ENCODE measurements at places on chromosomes 12 and 14.

DNA sequence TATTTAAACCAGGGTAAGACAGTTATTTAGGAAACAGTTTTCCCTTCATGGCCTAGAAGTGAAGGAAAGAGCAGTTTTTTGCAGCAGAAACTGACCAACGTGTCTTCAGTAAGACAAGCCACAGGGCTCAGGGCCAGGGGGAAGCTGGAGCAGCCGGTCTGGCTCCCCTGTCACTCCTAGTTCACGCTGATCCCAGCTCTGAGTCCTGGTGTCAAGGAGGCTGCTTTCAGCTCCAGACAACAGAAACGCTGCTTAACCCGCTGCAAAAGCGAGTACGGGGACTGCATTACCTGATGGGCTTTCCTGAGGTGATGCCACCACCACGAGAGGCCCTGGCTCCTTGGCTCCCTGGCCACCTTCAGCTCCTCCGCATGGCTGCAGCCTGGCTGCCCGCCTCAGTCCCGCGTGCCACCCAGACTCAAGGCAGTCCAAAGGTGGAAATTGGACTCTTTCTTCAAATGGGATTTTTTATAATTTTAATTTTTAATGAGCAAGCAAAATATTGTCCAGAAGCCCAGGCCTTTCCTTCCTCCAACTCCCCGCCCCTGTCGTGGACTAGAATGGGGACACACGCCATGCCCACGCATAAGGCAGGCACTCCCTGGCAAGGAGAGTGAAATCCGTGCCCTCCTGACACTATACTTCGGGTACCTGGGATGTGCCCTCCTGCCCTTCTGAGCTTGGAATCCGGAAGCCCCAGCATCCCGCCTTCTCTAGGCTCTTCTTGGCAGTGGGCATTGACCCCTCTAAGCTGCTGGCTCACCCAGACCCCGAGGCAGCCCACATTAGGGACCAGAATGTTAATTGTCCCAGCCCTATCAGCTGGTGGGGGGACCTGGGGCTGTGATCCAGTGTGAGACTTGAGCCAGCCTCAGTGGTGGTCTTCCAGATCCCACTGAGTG is 85.0 kb downstream of the PAPOLA start:
- H3K27me3 ChIP-seq, result peaks cover 18% of the 10 kb centered on the region
- H3K36me3 ChIP-seq, result no peaks in the 10 kb centered on the region
- no peak for DNase-seq
- H3K4me3 ChIP-seq, result no peak overlapping the region
- peaks cover 77% of the 10 kb centered on the region for H3K4me1 ChIP-seq

GRCh38 chr12:108884116-108885012 is 4.5 kb downstream of the DAO start:
- no peak overlapping the region for H3K27ac ChIP-seq
- H3K4me3 ChIP-seq, result no peak overlapping the region
- H3K4me1 ChIP-seq, result no peaks in the 10 kb centered on the region
- peak; percentile 36 for DNase-seq
- H3K27me3 ChIP-seq, result peaks cover 24% of the 10 kb centered on the region

GRCh38 chr14:67360470-67361206 is 510 bp downstream of the EIF2S1 start:
- H3K36me3 ChIP-seq, result peaks cover 20% of the 10 kb centered on the region
- H3K27me3 ChIP-seq, result no peaks in the 10 kb centered on the region
- peak overlapping the region; percentile 99 for H3K27ac ChIP-seq
- H3K4me1 ChIP-seq, result peaks cover 61% of the 10 kb centered on the region

DNA sequence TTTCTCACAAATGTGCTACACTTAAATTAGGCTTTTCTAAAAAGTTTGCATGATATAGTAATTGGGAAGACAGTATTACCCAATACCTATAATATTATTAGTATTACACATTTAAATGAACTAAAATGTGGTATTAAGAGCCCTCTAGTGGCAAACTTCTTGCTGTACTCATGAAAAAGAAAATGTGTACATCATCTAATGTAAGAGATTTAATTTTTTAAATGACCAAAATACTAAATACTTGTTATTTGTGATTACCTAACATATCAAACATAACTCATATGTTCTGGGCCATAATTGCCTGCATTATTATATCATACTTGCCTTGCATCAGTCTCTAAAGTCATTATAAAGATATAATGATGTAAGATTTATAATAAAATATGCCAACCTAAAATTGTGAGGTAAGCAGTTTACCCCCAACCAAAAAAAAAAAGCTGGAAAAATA is 64.2 kb downstream of the DNAI7 start:
- H3K27me3 ChIP-seq, result peaks cover 3% of the 10 kb centered on the region
- H3K27ac ChIP-seq, result no peak overlapping the region
- no peak overlapping the region for H3K4me3 ChIP-seq
- no peak for DNase-seq

GRCh38 chr14:103401223-103402214 is 16.3 kb downstream of the MARK3 start:
- no peaks in the 10 kb centered on the region for H3K27me3 ChIP-seq
- H3K4me3 ChIP-seq, result peak overlapping the region; percentile 33
- peaks cover 26% of the 10 kb centered on the region for H3K36me3 ChIP-seq
- DNase-seq, result peak; percentile 17
- H3K27ac ChIP-seq, result peak overlapping the region; percentile 84
- H3K4me1 ChIP-seq, result peaks cover 64% of the 10 kb centered on the region

GRCh38 chr14:94544726-94545125 is 16.5 kb upstream of the SERPINA4 start:
- no peak for DNase-seq
- H3K27me3 ChIP-seq, result peaks cover 23% of the 10 kb centered on the region
- H3K27ac ChIP-seq, result no peak overlapping the region
- H3K4me1 ChIP-seq, result peaks cover 22% of the 10 kb centered on the region
- H3K4me3 ChIP-seq, result no peak overlapping the region
- H3K36me3 ChIP-seq, result no peaks in the 10 kb centered on the region

DNA sequence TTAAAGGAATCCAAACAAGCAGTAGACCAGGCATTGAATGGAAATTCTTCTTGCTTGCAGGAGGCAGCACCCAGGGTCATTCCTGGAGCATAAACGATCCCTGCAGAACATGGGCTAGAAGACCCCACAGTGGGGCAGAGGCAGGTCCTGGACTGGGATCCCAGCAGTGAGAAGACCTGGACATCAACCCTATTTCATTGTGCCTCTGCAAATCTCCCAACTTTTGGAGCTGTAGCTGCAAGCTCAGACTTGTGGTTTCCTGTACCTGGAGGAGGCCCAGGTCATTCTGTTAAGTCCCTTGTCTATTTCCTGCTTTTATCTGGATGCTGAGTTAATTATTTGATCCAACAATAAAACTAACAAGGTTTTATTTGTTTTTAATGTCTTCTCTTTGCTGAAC is 61.7 kb downstream of the CALM1 start:
- no peak for DNase-seq
- peaks cover 24% of the 10 kb centered on the region for H3K4me1 ChIP-seq
- H3K27me3 ChIP-seq, result peaks cover 18% of the 10 kb centered on the region
- H3K36me3 ChIP-seq, result no peaks in the 10 kb centered on the region
- no peak overlapping the region for H3K27ac ChIP-seq

DNA sequence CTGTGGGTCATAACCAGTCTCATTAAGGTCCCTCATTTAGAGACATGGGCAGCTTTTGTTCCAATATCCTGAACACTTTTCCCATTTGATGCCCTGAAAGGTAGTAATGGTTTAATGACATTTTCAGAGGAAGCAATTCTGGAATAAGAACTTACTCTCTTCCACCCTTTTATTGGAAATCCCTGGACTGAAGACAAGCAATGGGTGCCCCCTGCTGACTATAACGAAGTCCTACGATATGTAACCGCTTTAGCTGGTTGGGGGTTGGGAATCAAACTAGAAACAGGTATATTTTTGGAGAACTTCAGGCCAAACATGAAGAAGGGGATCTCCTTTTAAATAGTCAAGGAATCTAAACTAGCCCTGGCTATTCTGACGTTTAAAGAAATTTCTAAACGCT is 20.5 kb downstream of the SARNP start:
- peak; percentile 31 for DNase-seq
- H3K4me1 ChIP-seq, result peaks cover 16% of the 10 kb centered on the region
- no peaks in the 10 kb centered on the region for H3K27me3 ChIP-seq
- no peak overlapping the region for H3K4me3 ChIP-seq
- peak overlapping the region; percentile 49 for H3K27ac ChIP-seq

DNA sequence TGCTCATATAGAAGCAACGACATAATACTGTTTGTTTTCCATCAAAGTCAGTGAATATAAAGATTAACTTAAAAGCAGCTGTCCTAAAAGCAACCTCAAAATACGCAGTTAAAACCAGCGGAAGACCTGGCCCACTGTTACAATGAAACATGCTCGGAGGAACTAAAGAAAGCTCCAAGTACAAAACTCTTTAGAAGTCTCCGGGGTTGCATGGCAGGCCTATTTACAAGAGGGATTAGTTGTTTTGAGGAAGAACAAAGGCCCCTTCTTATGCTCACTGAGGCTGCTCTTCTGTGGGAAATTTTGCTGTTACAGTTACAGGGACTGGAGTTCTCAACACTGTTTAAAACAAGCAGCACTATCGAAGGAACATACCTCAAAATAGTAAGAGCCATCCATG is 75.9 kb upstream of the C12orf71 start:
- no peaks in the 10 kb centered on the region for H3K36me3 ChIP-seq
- DNase-seq, result no peak
- no peak overlapping the region for H3K4me3 ChIP-seq
- H3K27me3 ChIP-seq, result peaks cover 4% of the 10 kb centered on the region
- peak overlapping the region; percentile 36 for H3K27ac ChIP-seq

DNA sequence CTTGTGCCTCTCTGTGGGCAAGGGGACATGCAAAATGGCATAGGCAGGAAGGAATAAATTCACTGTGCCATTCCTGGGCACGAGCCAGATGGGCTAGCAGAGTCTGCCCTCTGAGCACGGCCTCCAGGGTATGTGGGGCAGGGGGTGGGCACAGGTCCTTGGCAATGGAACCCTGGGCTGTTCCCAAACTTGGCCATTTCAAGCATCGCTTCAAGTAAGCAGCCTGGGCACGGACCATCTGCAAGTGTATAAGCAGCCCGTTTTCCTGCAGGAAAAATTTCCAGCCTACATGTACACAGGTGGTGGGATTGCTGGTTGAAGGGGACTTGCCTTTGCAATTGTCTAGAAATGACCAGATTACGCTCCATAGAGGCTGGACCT is 40.3 kb downstream of the CCDC85C start:
- H3K27ac ChIP-seq, result no peak overlapping the region
- peaks cover 13% of the 10 kb centered on the region for H3K27me3 ChIP-seq
- H3K4me1 ChIP-seq, result peaks cover 83% of the 10 kb centered on the region
- DNase-seq, result no peak

DNA sequence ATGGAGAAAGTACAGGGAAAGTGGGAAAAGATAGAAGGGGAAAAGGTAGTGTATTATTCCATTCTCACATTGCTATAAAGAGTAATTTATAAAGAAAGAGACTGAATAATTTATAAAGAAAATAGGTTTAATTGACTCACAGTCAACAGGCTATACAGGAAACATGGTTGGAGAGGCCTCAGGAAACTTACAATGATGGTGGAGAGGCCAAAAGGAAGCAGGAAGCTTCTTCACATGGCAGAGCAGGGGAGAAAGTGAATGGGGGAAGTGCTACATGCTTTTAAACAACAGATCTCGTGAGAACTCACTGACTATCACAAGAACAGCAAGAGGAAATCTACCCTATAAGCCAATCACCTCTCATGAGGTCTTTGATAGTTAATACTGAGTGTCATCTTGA is 725.0 kb upstream of the FLRT2 start:
- H3K4me1 ChIP-seq, result no peaks in the 10 kb centered on the region
- H3K4me3 ChIP-seq, result no peak overlapping the region

DNA sequence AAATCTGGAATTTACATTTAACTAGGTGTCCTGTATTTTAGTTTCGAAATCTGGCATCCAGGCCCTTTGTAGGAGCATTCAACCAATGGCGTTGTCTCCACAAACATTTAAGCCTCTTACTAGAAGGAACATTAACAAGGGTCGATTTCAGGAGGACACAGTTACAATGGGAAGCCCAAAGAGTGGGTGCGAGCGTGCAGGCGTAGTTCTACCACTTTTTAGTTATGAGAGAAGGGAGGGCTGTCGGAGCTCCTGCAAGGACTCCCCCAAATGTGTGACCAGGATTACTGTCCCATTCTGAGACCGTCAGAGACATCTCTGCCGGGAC is 365 bp upstream of the ABHD4 start:
- H3K27me3 ChIP-seq, result peaks cover 6% of the 10 kb centered on the region
- H3K4me3 ChIP-seq, result peak overlapping the region; percentile 96
- no peak for DNase-seq
- peaks cover 35% of the 10 kb centered on the region for H3K4me1 ChIP-seq
- H3K36me3 ChIP-seq, result peaks cover 12% of the 10 kb centered on the region

DNA sequence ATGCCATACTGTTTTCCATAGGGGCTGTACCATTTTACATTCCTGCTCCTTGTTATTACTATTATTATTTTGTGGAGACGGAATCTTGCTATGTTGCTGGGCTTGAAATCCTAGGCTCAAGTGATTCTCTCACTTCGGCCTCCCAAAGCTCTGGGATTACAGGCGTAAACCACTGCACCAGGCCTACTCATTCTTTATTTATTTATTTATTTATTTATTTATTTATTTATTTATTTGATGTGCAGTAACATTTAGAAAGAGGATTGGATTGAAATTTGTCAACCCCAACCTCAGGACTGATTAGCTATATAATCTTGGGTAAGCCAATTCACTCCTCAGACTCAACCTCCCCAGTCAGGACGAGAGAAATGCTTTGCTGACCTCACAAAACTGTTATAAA is 107.9 kb downstream of the VEZT start:
- H3K27ac ChIP-seq, result no peak overlapping the region
- DNase-seq, result no peak
- no peaks in the 10 kb centered on the region for H3K36me3 ChIP-seq
- no peak overlapping the region for H3K4me3 ChIP-seq
- no peaks in the 10 kb centered on the region for H3K4me1 ChIP-seq
- H3K27me3 ChIP-seq, result peaks cover 3% of the 10 kb centered on the region

DNA sequence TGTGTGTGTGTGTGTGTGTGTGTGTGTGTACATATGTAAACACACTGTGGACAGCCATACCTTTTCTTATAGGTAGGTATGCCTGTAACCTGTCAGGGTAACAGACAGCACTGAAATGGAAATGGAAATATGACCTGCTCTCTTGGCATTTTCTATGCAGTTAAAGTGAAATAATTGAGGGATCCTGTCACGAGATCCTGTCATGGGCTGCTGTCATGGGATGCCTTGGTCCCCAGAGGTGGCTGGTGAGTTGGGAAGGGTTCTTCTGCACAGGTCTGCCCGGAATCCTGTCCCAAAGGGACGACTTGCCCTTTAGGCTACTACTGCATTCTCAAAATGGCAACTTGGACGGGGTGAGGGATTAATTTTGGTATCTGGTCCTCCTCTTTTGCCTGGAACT is 47.3 kb downstream of the ELK3 start:
- peaks cover 31% of the 10 kb centered on the region for H3K4me1 ChIP-seq
- no peak overlapping the region for H3K27ac ChIP-seq
- H3K36me3 ChIP-seq, result peaks cover 26% of the 10 kb centered on the region
- no peak overlapping the region for H3K4me3 ChIP-seq
- H3K27me3 ChIP-seq, result no peaks in the 10 kb centered on the region

GRCh38 chr12:85821759-85822158 is 14.4 kb downstream of the RASSF9 start:
- no peak for DNase-seq
- H3K27me3 ChIP-seq, result no peaks in the 10 kb centered on the region
- no peak overlapping the region for H3K27ac ChIP-seq
- no peaks in the 10 kb centered on the region for H3K36me3 ChIP-seq
- no peaks in the 10 kb centered on the region for H3K4me1 ChIP-seq

GRCh38 chr14:65170768-65171507 is 68.6 kb upstream of the MAX start:
- H3K27me3 ChIP-seq, result peaks cover 4% of the 10 kb centered on the region
- peaks cover 28% of the 10 kb centered on the region for H3K4me1 ChIP-seq
- peaks cover 3% of the 10 kb centered on the region for H3K36me3 ChIP-seq
- H3K27ac ChIP-seq, result peak overlapping the region; percentile 17
- peak; percentile 58 for DNase-seq

Measured in nephron progenitor cell (in vitro differentiated cells).